HT-29 (cell line): ENCODE measurements at places on chromosomes 13 and 19. TPM values are rescaled to one million over a fixed set of nuclear protein-coding genes. Genes with fewer than 3 reads are reported as not detected.

- DNase-seq: no peak
These were observed 7.7 kb downstream of the DGKH start for GRCh38 chr13:42056146-42056545.

- DNase-seq: peak; percentile 27
These were observed 6.3 kb upstream of the DOCK9 start for GRCh38 chr13:98984118-98984517.

- DNase-seq: no peak
These were observed at the start of gene GNG8 for GRCh38 chr19:46635920-46636761. Gene GNG8, minus strand, starts transcription at chr19:46636202. Its CDS starts 1,520 bp downstream, at chr19:46634682.

Gene KIR3DL2
- total RNA-seq: not detected in 2 replicates

DNA sequence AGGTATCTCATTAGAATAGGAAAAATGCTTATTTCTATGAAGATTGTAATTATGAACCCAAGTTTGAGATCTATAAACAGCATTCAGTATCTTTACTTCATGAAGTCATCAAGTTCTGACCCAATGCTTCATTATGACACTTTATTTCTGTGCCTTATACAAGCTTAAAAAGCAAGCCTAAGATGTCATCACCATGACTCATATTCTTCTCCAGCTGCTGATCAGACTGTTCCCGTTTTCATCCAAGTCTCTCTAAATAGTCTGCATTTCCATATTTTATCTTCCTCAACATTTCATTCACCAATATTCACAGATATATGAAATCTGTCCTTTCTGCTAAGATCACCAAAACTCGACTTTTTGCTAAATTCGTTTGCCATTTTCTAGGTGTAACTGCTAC is 1247.2 kb upstream of the PRR20A start:
- no peak for DNase-seq

GRCh38 chr13:28179974-28180373 is 41.6 kb downstream of the PAN3 start:
- no peak for DNase-seq

DNA sequence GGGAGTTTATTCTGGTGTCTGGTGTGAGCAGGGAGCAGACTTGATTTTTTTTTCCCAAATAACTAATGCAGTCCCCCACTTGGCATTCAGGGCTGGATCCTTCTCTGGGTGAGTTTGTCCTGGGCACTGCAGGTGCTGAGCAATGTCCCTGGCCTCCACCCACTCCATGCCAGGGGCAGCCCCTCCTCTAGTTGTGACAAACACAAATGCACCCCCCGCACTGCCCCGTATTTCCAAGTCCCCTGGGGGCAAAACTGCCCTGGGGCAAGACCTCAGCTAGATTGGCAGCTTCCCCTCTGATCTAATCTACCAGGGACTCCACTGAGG is 6.4 kb downstream of the MOB3A start:
- DNase-seq: no peak

Gene SPINT2
- total RNA-seq: 2,475 and 2,514 TPM in 2 replicates
